Right cardiac atrium (tissue), 5 donors: ENCODE measurements at places on chromosomes 6 and 20. TPM values are rescaled to one million over a fixed set of nuclear protein-coding genes. Genes with fewer than 3 reads are reported as not detected.

DNA sequence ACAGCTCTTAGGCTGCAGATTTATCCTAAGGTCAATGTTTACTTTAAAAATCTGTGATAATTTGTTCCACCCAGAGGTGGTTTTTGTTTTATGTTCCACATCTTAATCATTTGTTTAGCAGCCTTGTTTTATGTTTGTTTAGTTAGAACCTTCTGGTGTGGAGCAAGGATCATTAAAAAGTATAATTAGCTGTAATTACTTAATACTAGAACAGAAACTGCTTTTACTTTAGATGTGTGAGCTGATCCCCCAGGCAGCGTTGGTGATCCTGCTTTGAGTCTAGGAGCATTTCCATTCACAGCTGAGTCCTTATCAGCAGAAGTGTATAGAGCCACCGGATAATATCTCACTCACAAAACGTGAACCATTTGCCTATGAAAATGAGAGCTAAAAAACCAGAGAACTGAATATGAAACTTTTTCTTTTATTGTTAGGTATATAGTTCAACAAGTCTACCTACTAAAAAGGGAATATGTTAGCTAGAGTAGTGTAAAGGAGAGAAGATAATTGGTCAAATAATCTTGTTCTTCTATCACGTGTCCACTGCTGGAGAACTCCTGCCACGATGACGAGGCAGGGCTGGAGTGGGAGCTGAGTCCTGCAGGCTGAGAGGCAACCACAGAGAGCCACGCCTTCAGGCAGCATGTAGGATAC, 78.5 kb downstream of the TRMT11 start:
- DNase-seq: no peak

GRCh38 chr20:47487175-47487917, 14.3 kb upstream of the NCOA3 start:
- no peak for DNase-seq

DNA sequence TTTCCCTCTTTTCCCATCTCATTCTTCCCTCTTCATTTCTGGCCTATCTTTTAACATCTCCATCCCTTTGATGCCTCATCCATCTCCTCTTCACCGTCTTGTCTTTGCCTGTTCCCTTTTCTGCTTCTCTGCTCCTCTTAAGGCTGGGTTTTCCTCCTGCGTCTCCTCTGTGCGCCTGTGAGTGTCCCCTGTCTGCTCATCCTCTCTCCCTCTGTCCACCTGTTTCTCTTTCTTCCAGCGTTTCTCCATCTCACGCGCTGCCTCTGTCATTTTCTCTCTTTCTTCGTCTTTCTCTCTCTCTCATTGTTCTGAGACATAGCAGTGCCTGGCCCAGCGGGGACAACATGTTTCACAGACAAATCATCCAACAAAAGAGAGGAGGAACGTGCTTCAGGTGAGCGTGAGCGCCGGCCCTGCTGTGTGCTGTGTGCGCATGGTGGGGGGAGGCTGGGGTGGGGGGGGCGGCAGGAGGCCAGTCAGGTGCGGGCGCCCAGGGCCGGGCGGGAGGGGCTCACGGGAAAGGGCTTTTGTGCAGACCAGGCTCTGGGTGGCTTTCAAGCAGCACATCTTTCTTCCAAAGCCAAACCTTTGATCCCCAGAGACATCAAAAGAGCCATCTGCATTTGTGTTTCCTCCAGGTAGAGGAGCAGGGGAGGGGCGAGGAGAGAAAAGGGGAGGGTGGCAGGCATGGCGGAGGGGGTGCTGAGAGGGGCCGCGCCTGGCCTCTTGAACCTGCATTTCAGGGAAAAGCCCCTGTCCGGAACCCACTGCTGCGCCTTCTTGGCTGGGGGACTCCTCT, 121.3 kb downstream of the VEGFA start:
- DNase-seq: no peak

The TNFRSF6B gene
- 1.1 TPM for total RNA-seq

GRCh38 chr20:49584418-49585382, 16.8 kb upstream of the PTGIS start:
- DNase-seq: no peak
